Globus pallidus (tissue), 1 donor: ENCODE measurements at places on chromosomes 11 and 22.
A peak's percentile ranks its signal among the peaks of the same experiment; 100 is the strongest.

- DNase-seq = peak; percentile 94
Observed at GRCh38 chr11:118180300-118180703, 3.9 kb upstream of the SCN2B start.

GRCh38 chr22:44344407-44344806 is 31.7 kb upstream of the SHISAL1 start:
- DNase-seq = no peak

DNA sequence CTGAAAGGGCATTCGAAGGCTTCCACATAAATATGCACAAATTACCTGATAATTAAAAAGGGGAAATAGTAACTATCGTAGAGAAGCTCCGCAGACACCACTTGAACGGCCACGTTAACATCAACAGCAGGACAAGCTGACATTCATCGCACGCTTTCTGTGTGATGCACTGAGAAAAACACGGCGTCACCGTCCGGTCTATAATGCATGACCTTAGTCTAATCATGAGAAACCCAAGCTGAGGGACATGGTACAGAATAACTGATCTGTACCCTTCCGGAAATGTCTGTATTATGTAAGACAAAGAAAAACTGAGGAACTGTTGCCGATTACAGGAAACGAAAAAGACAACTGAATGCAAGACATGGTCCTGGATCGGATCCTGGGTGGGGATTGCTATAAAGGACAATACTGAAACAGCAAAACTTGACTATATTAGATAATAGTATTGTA is 678 bp upstream of the RANGAP1 start:
- DNase-seq = no peak

DNA sequence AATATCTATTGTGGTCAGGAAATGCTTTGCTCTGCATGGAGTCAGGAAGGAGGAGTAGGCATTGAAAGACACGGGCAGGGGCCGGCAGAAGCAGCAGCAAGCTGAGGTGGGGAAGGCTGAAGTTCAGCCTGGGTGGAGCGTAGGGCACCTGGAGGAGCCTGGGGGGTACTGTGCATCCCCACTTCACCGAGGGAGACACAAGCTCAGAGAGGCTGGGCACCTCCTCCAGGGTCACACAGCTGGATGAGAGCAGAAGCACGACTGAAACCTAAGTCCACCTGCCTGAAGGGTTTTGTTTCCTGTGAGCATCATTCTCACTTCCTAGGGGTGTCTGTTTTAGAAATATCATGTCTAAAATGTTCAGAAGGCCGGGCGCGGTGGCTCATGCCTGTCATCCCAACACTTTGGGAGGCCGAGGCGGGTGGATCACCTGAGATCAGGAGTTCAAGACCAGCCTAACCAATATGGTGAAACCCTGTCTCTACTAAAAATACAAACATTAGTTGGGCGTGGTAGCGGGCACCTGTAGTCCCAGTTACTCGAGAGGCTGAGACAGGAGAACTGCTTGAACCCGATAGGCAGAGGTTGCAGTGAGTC is 138.3 kb downstream of the MPPED1 start:
- no peak for DNase-seq

DNA sequence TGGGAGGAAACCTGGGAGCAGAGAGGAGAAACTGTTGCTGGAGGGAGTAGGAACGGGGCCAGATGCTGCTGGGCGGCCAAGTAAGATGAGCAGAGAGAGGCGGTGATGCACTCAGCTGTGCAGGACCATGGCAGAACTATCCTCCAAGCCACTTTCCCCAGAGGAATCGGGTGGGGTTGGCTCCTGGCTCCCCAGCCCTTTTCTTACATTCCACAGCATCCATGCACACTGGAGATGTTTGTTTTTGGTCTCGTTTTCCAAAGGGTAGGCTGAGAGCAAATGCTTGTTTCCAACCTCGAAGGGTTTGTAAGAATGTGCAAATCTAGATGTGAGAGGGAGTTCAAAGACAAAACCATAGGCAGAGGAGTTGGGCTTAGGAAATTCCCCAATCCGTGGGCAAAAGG is 73.2 kb downstream of the DBX1 start:
- DNase-seq = no peak

DNA sequence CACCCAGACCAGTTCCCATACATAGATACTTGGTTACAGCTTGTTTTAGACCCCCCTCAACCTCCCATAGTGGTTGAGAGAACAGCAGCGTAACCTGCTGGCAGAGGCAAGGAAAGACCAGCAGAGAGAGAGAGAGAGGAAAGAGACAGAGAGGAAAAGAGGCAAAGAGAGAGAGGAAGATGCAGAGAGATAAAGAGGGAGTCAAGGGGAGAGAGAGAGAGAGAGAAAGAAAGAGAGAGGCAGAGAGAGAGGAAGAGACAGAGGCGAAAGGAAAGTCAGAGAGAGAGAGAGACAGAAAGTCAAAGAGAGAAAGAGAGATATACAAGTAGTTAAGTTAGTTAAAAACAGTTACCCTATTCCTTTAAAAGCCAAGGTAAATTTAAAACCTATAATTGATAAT is 52.5 kb downstream of the NEU3 start:
- DNase-seq = no peak

- peak; percentile 59 for DNase-seq
Observed at GRCh38 chr11:36492724-36493304, 17.3 kb downstream of the TRAF6 start.

- no peak for DNase-seq
Observed at GRCh38 chr22:39907605-39908097, 6.8 kb downstream of the GRAP2 start.

- no peak for DNase-seq
Observed at GRCh38 chr22:35292786-35293185, 6.9 kb upstream of the TOM1 start.

- DNase-seq = no peak
Observed at GRCh38 chr11:111582163-111582562, 20.1 kb upstream of the SIK2 start.
